Activated naive CD8-positive, alpha-beta T cell treated with anti-CD3 and anti-CD28 coated beads, Interleukin-2, amount 10 ng/mL, durations not matched to agents 7 days and 5 days (primary cell): ENCODE measurements at places on chromosomes 2 and 18. TPM values are rescaled to one million over a fixed set of nuclear protein-coding genes. Genes with fewer than 3 reads are reported as not detected.

HOXD11 gene
- not detected for total RNA-seq

SCN7A gene
- not detected for total RNA-seq

PTPRM gene
- 6.5 TPM for total RNA-seq

SCN3A gene
- not detected for total RNA-seq

- DNase-seq, result no peak
These were observed 72.0 kb downstream of the KCNG2 start for GRCh38 chr18:79869591-79870300.

- no peak for DNase-seq
These were observed 506.9 kb upstream of the MYT1L start for GRCh38 chr2:2837746-2838547.

GRCh38 chr18:13048061-13048595, 57.0 kb downstream of the CEP192 start:
- no peak for DNase-seq

- no peak for DNase-seq
These were observed 1.0 kb downstream of the HDLBP start for GRCh38 chr2:241314226-241315092.
